ENCODE measurements at places on chromosomes 5 and 9.
A peak's percentile ranks its signal among the peaks of the same experiment; 100 is the strongest.

DNA sequence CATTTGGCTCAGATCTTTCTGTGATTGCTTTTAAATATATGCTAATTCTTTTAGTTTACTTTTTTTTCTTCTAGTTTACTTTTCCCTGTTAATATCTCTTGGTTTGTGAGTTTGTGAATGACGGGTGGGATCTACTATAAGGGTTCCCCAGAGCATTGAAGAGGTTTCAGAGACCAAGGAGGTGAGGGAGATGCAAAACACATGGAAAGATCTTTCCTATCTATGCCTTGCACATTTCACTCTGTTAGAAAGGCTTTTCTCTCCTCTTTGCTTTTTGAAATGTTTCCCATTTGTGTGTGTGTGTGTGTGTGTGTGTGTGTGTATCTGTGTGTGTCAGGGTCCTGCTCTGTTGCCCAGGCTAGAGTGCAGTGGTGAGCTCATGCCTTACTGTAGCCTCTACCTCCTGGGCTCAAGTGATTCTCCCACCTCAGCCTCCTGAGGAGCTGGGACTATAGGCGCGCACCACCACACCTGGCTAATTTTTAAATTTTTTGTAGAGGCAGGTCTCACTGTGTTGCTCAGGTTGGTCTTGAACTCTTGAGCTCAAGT is 50.7 kb downstream of the CNTLN start:
- no peak for DNase-seq

DNA sequence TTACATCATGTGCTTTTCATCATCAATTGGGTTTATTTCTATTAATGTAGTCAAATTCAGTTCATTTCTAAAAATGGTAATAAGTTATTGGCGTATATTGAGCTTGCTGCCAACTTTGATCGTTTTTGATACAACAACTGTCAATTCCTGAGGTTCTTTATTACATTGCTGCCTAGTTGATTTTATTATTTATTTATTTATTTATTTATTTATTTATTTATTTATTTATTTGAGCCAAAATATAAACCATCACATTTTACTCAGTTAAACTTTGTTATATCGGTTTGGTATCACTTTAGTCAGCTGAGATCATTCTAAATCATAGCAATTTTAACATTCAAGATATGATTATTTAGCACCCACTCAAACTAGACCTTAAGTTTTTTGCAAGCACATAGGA is 100.0 kb downstream of the FBXO38 start:
- DNase-seq: no peak

- DNase-seq: no peak
Observed at GRCh38 chr5:57738787-57739186, 256.2 kb upstream of the ACTBL2 start.

GRCh38 chr5:40669606-40670390 is 9.9 kb upstream of the PTGER4 start:
- DNase-seq: no peak

GRCh38 chr5:101531026-101531425 is 627.9 kb upstream of the ST8SIA4 start:
- no peak for DNase-seq

DNA sequence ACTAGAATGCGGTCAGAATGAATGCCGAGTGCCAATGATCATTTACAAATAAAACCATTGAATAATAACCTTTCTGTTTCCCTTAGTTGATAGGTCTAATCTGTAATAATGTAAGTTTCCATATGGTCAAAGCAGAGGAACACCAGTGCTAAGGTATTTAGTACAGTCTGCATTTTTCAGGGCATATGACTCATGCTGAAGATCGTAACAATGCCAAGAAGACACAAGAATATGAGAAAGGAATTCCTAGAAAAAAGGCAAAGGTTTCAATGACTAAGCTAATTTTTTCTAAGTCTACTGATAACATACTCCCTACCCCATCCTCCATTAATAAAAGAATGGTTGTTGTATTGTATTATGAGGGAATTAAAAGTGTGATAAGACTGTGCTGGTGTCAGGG is 2.8 kb downstream of the OR1L8 start:
- DNase-seq: no peak

GRCh38 chr5:16953729-16954128 is 17.6 kb upstream of the MYO10 start:
- DNase-seq: no peak

- peak; percentile 86 for DNase-seq
Observed at GRCh38 chr9:133141833-133142595, 21.0 kb upstream of the RALGDS start.

GRCh38 chr9:136100700-136101614 is 5.9 kb upstream of the NACC2 start:
- DNase-seq: no peak

- DNase-seq: no peak
Observed at GRCh38 chr9:1707291-1707690, 307.9 kb upstream of the SMARCA2 start.

- no peak for DNase-seq
Observed at GRCh38 chr5:34502581-34502980, 153.5 kb upstream of the RAI14 start.

DNA sequence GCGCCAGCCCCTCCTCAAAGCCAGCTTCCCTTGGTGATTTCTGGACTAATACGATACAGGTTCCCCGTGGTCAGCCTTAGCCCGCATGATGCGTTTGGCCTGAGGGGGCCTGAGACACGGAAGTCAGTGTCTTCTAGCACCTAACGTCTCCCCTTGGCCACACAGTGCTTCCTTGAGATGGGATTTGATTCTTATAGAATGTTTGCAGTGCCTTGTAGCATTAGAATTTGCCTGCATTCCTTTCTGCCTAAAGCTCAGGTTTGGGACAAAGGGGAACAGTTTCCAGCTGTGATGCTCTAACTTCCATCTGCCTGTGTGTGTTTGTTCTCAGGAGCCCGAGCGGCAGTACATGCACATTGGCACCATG is 34.4 kb downstream of the CFAP90 start:
- no peak for DNase-seq

GRCh38 chr5:126830061-126830460 is 53.1 kb downstream of the LMNB1 start:
- DNase-seq: no peak

GRCh38 chr9:29311221-29311620 is 1737.9 kb upstream of the C9orf72 start:
- DNase-seq: no peak

GRCh38 chr5:125550274-125550673 is 803.8 kb upstream of the ZNF608 start:
- no peak for DNase-seq

DNA sequence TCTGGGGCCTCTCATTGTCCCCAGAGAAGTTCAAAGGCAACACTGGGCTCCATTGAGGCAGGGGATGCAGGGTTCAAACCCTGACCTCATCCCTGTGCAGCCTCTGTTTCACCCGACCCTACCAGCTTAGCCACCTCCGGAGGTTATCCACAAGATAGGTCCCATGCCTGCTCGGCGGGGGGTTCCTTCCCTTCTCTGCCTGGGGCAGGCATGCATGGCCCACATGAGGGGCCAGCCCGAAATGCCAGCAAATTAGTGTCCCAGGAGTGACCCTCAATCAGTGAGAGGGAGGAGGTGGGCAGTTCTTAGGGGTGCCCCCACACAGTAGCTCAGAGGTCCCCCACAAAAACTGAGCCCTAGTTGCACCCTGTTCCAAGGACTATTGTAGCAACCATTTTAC is 24.8 kb upstream of the FUBP3 start:
- DNase-seq: no peak

GRCh38 chr5:171258737-171259415 is 50.2 kb upstream of the TLX3 start:
- DNase-seq: no peak

- no peak for DNase-seq
Observed at GRCh38 chr9:90970608-90971007, 169.0 kb downstream of the SYK start.

GRCh38 chr5:110751902-110752762 is 13.3 kb downstream of the SLC25A46 start:
- DNase-seq: no peak

GRCh38 chr5:158234323-158235158 is 375.6 kb upstream of the CLINT1 start:
- no peak for DNase-seq

GRCh38 chr9:114501796-114502682 is 3.2 kb downstream of the WHRN start:
- DNase-seq: no peak

DNA sequence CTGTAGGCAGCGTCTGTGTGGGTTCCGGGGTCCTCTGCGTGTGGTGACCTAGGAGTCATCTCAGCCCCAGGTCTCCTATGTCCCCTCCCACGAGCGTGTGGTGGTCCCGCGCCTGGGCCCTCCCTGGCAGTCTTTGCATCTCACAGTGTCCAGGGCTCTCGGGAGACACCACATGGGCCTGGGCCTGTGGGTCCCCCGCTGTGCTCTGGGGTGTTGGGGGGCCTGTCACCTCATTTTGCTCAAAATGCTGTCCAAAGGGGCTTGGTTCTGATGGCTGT is 27.1 kb downstream of the CEP72 start:
- DNase-seq: no peak

GRCh38 chr9:100739666-100740065 is 161.8 kb downstream of the CAVIN4 start:
- DNase-seq: no peak

DNA sequence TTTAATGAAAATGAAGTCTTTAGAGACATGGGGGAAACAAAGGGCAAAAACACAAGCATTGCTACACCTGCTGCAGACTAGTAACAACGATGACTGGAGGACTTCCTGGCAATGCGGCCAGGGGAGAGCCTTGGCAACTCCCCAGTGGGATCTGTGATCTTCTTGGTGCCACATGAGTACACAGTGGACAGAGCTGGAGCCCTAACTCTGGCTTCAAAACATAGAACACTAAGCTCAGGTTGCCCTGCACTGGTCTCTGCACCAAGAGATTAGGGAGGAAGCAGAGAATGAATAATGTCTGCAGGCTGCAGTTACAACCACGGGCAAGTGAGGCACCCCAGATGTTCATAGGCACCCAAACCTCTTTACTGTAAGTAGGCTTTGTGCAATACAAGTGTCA is 91.1 kb downstream of the MRPS27 start:
- no peak for DNase-seq

DNA sequence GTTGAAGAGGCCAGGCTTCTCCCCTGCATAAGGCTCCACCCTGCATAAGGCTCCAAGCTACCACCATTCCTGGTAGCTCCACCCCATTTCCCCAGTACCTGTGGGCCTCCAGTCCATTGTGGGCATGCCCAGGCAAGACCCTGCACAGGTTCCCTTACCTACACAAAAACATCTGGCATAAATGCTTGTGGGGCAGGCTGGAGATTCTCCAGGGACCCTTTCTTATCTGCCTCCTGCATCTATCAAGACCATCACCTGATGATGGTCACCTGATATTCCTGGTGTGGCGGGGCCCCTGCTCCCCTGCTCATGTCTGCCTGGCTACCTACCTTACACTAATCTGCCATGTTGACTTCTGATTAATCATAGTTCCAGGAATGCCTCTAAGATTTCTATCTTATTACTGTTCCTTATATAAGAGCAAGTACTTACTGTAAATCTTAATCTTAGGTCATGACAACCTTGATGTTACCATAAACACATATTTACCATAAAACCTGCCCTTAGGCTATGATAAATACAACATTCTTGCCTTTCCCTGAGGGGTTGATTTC is 41.0 kb downstream of the FGD3 start:
- no peak for DNase-seq

- no peak for DNase-seq
Observed at GRCh38 chr5:170554521-170555267, 50.9 kb downstream of the KCNIP1 start.

DNA sequence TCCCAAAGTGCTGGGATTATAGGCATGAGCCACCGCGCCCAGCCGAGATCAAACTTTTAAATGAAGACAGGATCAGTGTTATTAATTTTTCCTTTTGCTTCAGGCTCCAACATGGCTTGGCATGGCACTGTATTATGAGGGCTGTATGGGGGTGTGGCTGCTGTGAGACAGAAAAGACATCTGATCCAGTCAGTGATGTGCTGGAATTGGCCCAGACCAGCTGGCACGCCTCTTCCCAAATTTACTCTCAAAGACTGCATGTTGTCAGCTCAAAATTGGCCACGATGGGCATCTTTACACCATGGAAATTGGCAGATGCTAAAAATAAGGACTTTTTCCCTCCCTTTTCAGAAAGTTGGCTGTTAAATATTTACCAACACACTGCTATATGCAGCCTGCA is 12.1 kb upstream of the COL27A1 start:
- no peak for DNase-seq

GRCh38 chr5:91978221-91978882 is 595.2 kb upstream of the ARRDC3 start:
- no peak for DNase-seq

DNA sequence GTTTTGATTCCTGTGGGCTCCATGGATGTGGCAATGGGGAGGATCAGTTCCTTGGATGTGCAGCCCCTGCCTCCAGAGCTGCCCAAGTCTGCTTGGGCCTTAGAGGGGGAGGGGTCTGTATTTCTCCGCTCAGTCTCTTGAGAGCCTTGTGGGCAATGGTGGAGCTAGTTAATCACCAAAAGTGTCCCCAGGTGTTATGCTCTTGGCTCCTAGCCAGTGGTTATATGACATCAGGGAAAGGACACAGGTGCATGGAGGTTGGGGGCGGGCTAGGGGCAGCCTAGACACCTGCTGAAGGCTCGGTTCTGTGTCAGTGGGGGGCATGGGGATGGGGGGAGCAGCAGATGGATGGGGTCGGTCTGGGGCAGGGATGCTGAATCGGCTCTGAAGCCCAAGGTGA is 12.4 kb upstream of the ARAP3 start:
- DNase-seq: no peak

DNA sequence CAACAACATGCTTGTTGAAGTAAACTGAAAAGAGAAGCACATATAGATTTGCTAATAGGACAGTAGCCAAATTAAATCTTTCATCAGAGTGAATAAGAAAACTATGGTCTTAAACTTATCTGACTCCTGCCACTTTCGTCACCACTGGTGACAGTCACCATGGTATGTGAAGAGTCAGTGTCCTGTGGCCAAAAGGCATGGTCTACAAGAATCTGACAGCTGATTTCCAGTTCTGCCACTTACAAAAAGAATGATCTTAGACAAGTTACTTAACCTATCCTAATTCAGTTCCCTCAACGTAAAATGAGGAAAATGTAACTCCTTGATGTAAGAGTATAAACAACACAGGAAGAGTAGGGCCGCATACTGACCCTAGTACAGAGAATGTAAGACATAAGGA is 102.0 kb downstream of the LPAR1 start:
- DNase-seq: no peak

GRCh38 chr5:142617416-142618129 is 68.3 kb downstream of the FGF1 start:
- DNase-seq: no peak

- DNase-seq: no peak
Observed at GRCh38 chr9:116422119-116422979, 264.8 kb upstream of the TRIM32 start.

DNA sequence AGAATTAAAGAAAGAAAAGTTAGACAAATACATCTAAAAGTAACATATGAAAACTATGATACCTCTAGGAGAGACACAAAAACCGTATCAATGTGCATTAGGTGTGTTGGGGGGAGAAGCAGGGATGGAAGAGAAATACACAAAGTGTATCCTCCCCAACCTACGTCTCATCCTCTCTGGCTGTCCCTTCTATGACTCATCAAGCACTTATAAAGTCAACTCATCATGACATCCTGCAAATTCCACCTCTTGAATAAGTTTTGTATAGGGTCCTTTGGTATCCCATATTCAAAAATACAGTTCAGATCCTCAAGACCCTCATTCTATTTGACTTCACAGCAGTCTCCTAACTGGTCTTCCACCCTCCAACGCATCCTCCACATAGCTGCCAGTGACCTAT is 917.6 kb upstream of the DMAC1 start:
- no peak for DNase-seq

- no peak for DNase-seq
Observed at GRCh38 chr9:86201474-86202337, 57.8 kb downstream of the C9orf153 start.

GRCh38 chr5:39800042-39800601 is 375.3 kb upstream of the DAB2 start:
- no peak for DNase-seq

Measured in stimulated activated effector memory CD8-positive, alpha-beta T cell treated with anti-CD3 and anti-CD28 coated beads, Interleukin-12 subunit alpha, Interleukin-12 subunit beta, amount 100 ng/mL, for 72 hours (primary cell).